SJSA1 (cell line): ENCODE measurements at places on chromosomes 13 and 19.

DNA sequence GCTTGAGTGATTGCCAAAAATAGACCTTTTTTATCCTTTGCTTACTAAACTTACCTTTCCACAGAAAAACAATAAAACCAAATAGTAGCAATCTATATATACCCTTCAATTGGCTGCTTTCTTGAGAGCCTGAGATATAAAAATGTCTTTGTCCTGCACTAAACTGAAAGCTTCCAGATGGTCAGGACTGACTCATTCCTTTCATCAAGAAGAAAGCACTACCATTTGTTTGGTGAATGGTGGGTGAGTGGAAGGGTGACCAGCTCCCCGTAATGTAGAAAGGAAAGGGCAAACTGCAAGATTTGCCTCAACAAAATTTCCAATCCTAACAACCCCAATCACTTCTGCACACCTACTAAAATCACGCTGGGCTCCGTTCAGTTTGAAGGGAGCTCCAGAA lies 67.8 kb downstream of the SACS start:
- no peak for DNase-seq

DNA sequence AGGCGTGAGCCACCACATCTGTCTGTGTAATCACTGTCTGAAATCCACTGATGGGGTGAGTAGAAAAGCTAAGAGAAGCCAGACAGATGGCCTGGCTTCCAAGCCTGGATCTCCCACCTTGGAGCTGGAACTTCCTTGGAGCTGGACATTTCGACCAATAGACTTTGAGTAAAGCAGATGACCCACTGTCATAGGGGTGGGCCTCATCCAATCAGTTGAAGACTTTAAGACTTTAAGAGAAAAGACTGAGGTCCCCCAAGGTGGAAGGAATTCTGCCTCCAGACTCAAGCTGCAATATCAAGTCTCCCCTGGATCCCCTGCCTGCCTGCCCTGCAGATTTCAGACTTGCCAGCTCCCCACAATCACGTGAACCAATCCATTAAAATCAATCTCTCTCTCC lies 20.7 kb downstream of the VSTM1 start:
- no peak for DNase-seq

GRCh38 chr13:98856983-98857382 lies 104.5 kb upstream of the SLC15A1 start:
- no peak for DNase-seq

- no peak for DNase-seq
Observed at GRCh38 chr13:57716295-57716694, 84.8 kb downstream of the PCDH17 start.

DNA sequence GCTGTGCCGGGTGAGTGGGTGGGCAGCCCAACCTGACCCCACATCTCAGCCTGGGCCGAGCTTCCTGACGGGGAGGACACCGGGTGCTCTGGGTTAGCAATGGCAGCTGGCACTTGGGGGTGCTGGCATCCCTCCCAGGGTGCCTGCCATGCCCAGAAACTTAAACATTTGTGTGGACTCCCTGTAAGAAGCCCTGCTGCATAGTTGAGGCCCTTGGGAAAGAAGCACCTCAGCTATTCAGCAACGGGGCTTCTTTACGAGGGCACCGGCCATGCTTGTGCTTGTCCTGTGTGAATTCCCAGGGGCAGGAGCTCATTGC lies 33.8 kb upstream of the MEDAG start:
- no peak for DNase-seq

GRCh38 chr13:43301346-43301969 lies 278.1 kb downstream of the DNAJC15 start:
- no peak for DNase-seq

- DNase-seq = no peak
Observed at GRCh38 chr19:29533578-29534544, 8.1 kb downstream of the VSTM2B start.

DNA sequence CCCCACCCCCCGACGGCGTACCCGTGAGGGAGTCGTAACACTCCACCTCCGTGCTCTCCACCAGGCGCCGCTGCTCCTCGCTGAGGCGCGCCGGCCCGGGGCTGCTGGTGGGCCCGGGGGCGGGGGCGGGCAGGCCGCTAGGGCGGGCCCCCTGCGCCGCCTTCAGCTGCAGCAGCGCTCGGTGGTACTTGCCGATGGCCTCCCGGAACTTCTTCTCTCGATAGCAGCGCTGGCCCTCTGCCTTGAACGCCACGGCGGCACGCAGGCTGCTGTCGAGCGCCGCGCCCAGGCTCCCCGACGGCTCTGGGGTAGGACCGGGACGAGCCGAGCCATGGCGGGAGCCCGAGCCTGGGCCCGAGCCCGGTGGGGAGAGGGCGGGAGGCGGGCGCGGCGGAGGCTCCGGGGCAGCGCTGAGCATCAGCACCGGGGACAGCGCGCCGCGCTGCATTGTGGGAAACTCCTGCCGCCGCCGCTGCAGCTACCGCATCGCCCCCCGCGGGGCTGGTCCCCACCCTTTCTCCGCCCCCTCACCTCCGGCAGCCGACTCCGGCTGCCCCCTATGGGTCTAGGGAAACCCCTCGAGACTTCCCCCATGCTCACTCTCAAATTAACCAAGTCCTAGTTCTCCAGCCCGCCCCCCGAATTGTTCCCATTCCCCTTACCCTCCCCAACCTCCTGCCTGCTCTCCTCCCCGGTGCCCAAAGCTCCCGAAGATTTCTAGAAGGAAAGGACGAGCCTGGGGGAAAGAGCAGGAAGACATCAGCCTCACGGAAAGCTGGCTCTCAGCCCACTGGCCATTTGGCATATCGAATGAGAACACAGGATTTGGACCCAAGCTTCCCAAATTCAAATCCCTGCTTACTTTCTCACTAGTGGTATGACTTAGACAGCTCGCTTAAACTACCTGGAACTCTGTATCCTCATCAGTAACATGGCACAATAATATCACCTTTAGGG lies at the start of gene TTC9B:
TSS of gene TTC9B (minus strand) at position 451 of the 957 bp plus-strand sequence. CDS start at position 448, 3 bp downstream.
- DNase-seq = peak; percentile 24

DNA sequence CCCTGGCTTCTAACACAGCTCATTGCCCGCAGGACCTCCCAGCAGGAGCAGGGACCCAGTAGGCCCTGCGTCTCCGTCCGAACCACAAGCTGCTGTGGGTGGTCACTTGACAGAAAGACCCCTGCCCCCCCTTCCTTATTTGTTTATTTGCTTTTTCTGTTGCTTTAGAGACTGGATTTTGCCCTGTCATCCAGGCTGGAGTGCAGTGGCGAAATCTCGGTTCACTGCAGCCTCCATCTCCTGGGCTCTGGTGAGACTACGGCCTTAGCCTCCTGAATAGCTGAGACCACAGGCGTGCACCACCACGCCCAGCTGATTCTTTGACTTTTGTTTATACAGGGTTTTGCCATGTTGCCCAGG lies 7.6 kb upstream of the PTBP1 start:
- DNase-seq = peak; percentile 98

DNA sequence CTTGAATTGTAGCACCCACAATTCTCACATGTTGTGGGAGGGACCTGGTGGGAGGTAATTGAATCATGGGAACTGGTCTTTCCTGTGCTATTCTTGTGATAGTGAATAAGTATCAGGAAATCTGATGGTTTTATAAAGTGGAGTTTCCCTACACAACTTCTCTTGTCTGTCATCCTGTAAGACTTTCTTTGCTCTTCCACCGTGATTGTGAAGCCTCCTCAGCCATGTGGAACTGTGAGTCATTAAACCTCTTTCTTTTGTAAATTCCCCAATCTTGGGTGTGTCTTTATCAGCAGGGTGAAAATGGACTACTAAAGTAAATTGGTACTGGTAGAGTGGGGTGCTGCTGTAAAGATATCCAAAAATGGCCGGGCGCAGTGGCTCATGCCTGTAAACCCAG lies 215.6 kb downstream of the LIG4 start:
- no peak for DNase-seq

GRCh38 chr13:20939662-20940061 lies 37.1 kb upstream of the XPO4 start:
- no peak for DNase-seq

DNA sequence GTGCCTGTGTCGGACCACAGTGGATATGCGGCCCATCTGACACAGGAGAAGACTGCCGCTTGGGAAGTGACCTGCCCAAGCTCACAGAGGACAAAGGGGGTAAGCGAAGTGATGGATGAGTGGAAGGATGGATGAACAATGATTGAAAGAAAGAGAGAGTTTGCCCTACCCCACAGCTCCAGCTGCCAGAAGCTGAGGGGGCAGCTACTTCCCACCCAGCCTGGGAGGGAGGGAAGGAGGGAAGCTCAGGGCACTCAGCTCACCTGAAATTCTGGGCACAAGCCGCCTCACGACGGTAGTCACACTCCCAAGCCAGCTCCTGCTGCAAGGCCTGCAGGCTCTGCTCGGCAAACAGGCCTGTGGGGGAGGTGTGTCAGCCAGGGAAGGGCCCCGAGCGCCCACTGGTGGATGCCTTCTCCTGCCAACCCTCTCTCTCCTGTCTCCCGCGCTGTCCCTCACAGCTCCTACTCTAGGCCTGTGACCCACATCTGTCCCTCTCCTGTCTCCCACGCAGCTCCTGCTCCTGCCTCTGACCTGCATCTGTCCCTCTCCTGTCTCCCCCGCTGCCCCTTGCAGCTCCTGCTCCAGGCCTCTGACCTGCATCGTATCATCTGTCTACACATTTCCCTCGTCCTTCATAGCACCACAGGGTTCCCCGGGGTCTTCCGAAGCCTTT lies 12.0 kb upstream of the NUMBL start:
- no peak for DNase-seq

DNA sequence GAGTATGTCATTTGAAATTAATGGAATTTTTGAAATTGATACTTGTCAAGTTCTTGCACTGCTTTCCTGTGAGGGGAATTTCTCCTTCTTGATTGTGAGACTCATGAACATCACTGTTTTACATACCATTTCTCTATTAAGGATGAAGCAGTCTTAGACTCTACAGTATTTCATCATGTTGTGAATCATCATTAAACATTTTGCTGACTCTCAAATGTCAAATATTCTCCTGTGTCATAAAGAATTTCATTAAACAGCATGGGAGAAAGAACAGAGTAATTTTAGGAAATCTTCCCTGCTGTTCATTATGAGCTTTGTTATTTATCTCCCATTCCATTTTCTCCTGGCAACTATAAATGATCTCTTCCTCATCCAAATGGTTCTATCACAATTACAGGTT lies 729.0 kb downstream of the PCDH9 start:
- no peak for DNase-seq

DNA sequence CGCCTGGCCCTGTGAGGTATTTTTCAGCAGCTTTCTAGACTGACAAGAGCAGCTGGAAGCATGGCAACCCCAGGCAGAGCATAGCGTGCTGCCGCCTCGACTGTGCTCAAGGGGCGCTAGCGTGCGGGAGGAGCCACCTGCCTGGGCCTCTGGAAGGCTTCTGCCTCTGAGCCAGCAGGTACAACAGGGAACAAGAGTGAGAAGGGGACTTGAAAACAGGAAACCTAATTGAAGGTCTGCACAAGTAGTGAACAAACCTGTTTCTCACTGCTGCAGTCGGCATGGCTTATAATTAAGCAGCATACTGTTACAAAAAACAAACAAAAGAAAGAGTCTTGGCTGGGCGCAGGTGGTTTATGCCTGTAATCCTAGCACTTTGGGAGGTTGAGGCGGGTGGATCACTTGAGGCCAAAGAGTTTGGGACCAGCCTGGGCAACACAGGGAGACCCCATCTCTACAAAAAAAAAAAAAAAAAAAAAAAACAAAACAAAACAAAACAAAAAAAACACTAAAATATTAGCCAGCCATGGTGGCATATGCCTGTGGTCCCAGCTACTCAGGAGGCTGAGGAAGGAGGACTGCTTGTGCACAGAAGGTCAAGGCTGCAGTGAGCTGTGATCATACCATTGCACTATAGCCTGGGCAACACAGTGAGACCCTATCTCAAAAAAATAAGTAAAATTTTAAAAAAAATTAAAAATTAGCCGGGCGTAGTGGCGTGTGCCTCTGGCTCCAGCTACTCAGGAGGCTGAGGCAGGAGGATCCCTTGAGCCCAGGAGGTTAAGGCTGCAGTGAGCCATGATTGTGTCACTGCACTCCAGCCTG lies 12.6 kb upstream of the GARRE1 start:
- DNase-seq = no peak

- DNase-seq = no peak
Observed at GRCh38 chr19:39599116-39599515, 3.2 kb upstream of the LGALS13 start.

DNA sequence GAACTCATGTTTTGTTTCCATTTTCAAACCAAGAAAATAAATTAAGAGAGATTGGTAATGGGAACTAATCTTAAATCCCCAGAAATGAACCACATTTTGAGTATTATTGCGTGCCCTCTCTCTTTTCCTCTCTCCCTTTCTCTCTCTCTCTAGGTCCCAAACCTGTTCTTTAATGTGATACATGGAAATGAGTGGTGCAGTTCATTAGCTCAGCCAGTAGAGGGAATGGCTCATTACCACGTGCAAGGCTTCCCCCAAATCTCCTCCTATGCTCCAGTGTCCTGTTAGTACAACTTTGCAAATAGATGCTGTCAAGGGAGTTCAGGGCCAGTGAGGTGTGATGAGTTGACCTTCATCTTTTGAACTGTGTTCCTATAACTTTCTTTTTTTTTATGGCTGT lies 178.4 kb downstream of the FGF9 start:
- no peak for DNase-seq

DNA sequence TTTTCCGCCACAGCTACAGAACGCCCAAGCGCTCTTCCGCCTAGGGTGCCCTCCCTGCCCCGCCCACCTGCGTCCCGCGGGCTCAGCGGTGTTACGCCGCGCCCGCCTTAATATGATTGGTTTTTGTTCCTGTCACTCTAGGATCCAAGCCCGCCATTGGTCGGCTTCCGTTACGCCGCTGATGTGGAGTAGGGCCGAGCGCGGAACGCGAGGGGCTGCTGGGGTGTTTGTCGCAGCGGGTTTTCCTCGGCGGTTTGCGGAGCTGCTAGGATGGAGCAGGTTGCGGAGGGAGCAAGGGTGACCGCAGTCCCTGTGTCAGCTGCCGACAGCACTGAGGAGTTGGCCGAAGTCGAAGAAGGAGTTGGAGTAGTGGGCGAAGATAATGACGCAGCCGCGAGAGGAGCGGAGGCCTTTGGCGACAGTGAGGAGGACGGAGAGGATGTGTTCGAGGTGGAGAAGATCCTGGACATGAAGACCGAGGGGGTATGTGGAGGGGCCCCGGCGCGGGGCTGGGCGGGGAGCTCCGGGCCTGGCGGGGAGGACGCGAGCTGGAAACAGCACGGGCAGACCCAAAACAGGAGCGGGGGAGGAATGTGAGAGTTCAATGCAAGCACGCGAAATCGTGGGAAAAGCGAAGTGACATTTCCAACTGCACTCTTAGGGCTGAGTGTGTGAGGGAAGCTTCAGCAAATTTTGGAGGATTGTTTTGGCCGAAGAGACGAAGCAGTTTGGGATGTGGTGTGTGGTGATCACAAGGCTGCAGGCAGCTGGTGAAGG lies at the start of gene MPHOSPH8:
TSS of gene MPHOSPH8 (plus strand) at position 181 of the 777 bp plus-strand sequence. CDS start at position 271, 90 bp downstream.
- peak; percentile 88 for DNase-seq

GRCh38 chr19:32570081-32570785 lies 10.8 kb upstream of the PDCD5 start:
- DNase-seq = peak; percentile 47
